ENCODE measurements at places on chromosomes 12 and 14.
A peak's percentile ranks its signal among the peaks of the same experiment; 100 is the strongest.

GRCh38 chr12:26678697-26679660 lies 154.0 kb downstream of the ITPR2 start:
- DNase-seq, result no peak

DNA sequence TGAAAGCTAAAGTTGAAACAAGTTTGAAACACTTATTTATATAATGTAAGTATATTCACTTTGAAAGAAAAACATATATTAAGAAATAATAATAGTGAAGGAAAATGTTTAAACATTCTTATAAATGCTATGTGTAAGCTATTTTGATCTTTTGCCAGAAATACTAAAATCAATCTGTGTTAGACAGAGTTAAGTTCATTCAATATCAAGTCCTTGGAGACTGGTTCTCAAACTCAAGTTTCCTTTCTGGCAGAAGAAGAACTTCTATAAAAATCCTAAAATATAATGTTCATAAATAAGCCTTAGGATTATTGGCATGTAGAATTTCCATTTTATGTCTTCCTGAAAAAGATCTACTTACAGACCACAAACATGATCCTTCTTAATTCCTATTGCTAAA lies 45.3 kb downstream of the TAOK3 start:
- DNase-seq, result no peak

DNA sequence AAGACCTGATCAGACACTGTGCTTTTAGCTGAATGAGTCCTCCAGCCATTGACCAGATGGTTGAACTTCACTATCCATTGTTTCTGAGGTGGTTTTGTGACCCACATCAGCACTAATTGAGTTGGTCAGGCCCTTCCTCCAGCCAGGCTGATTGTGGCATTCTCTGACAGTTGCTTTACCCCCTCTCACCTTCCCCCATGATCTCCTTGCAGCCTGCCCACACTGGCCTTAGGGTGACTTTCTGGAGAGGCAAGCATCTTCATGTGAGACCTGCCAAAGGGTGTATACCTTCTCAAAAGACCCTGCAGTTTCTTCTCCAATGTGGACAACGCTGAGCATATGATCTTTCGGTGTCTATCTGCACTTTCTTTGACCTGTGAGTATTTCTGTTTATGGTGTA lies 83.9 kb downstream of the GPATCH2L start:
- DNase-seq, result no peak

GRCh38 chr12:80277732-80278131 lies 166.3 kb upstream of the PTPRQ start:
- no peak for DNase-seq

DNA sequence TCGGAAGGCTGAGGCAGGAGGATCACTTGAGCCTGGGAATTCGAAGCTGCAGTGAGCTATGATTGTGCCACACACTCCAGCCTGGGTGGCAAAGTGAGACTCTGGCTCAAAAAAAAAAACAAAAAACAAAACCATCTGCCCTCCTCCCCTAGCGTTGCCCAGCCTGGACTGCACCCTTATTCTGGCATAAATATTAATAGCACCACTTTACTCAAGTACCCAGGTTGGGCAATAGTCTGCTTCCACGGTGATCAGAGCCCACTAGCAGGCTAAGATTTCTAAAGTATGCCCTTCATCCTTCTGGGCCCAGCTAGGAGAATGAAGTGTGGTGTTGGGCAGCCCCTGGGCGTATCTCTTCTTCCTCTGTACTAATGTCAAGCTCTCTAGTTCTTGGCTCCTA lies 33.3 kb downstream of the KCTD10 start:
- DNase-seq, result no peak

GRCh38 chr14:100981809-100982208 lies 78.3 kb upstream of the RTL1 start:
- no peak for DNase-seq

GRCh38 chr12:132558042-132558856 lies 52.1 kb downstream of the LRCOL1 start:
- DNase-seq, result peak; percentile 6

DNA sequence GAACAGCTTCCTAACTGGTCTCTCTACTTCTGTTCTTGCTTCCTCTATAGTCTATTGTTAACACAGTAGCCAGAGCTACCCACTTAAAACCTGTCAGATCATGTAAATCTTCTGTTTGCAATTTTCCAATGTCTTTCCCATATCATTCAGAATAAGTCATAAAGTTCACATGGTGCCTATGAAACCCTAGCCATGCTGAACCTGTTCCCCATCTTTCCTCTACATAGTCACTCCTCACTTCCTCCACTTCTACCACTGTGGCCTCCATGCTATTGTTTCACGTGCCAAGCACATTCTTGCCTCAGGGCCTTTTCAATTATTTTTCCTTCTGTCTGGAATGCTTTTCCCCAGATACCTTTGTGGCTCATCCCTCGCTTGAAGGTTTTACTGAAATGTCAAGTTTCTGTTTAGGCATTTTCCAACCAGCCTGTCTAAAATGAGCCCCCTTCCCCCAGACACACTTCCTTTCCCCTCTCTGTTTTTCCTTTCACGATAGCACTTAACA lies 132.1 kb downstream of the DYRK2 start:
- no peak for DNase-seq

GRCh38 chr12:64701283-64701682 lies 57.9 kb downstream of the GNS start:
- DNase-seq, result no peak

- DNase-seq, result peak; percentile 88
Observed at GRCh38 chr12:111599453-111600204, 514 bp upstream of the ATXN2 start.

DNA sequence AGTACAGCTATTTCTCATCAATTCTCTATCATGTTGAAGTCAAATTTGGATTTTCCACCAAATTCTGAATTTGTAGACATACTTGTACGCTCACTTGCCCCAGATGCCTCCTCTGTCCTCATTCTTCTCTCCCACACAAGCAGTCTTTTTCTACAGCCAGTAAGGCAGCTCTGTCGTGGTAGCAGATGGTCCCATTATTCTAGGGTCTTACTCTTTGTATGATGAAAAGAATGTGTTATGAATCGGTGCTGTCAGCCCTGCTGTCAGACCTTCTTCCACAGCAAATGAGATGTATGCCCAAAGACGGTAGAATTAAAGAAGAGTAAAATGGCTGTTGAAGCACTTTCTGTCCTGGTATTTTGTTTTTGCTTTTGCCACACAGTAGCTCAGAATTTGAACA lies 17.2 kb upstream of the PAPLN start:
- no peak for DNase-seq

GRCh38 chr12:121806546-121807423 lies 3.0 kb downstream of the SETD1B start:
- DNase-seq, result no peak

- DNase-seq, result no peak
Observed at GRCh38 chr12:48960834-48961233, 3.5 kb upstream of the ARF3 start.

GRCh38 chr14:71523630-71524319 lies 408.5 kb upstream of the RGS6 start:
- DNase-seq, result no peak

GRCh38 chr14:74415115-74415437 lies 10.9 kb downstream of the SYNDIG1L start:
- DNase-seq, result no peak

- no peak for DNase-seq
Observed at GRCh38 chr14:42869681-42870080, 1263.0 kb downstream of the LRFN5 start.

- DNase-seq, result no peak
Observed at GRCh38 chr12:131836714-131837397, 8.7 kb downstream of the MMP17 start.

- DNase-seq, result no peak
Observed at GRCh38 chr14:71163050-71163841, 256.0 kb downstream of the PCNX1 start.

DNA sequence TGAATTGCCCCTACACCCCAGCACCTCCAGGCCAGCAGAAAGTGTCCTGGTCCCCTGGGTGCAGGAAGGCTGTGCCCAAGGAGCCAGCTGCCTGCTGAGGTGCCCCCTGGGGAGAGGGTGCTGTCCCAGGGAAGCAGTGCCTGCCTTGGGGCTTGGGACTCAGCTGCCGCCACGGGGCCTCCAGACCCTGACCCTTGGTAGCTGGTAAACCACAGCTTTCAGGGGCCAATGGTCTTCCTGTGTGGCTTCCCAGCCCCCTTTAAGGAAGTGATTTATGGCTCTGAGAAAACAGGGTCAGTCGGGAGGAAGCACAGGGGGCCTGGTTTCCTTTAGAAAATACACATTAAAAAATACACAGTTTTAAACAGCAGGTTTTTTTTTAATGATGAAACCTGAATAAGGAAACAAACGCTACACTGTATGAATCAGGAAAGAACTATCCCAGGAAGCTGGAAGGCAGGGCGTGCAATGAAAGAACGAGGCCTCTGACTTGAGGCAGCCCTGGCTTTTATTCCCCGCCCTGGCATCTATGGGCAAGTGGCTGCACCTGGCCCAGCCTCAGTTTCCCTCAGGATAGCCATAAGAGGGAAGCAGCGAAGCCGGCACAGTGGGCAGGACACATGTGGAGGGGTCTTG lies 40.6 kb upstream of the EML1 start:
- no peak for DNase-seq

DNA sequence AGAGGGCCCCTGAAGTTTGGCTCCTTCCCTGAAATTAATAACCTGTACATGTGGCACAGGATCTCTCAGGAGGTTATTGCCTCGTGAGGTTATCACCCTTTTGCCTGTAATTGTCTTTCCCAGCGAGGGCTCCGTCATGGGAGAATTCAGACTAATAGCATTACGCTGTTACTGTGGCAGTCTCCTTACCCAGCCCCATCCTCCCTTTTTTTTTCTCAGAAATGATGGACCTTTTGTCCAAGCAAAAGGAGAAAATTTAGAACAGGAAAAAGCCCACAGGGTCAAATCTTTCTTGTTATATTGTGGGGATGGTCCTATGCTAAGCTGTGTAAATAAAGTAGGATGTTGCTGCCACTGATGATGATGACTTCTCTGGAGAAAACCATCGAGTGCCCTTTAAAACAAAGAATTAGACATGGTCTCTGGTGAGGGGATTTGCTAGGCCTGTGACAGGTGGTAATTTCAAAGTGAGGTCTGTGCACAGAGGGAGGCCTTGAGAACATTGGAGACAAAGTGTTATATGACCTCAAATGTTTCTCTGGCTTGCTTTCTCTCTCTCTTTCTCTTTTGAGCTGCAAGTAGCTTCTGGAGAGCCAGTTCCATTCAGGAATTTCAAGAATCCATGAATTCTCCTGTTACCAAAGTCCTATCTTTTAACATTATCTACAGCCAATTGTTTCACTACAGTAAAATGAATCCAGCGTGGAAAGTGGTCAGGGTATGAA lies 357.2 kb downstream of the BMP4 start:
- no peak for DNase-seq

DNA sequence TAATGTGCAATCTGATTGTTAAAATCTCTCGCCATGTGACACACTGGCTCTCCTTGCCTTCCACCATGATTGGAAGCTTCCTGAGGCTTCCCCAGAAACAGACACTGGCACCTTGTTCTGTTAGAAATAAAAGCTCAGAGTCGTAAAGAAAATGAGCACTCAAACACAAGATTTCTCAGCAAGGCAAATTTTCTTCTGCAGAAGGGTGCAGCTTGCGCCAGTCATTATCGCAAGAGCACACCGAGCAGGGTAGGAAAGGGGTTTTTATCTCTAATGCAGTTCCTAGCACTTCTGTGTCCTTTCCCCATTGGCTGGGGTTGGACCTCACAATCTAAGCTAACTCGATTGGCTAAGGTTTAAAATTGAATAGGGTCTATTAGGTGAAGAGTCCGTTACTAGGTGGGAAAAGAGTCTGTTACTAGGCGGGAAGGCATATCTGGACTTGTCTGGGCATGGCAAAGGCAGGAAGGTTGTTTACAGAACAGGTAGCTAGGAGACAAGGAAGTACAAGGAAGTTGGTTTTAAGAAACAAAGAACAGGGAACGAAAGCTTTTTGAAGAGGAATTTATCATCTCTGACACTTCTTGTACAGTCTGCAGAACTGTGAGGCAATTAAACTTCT lies 62.6 kb upstream of the BICD1 start:
- no peak for DNase-seq

DNA sequence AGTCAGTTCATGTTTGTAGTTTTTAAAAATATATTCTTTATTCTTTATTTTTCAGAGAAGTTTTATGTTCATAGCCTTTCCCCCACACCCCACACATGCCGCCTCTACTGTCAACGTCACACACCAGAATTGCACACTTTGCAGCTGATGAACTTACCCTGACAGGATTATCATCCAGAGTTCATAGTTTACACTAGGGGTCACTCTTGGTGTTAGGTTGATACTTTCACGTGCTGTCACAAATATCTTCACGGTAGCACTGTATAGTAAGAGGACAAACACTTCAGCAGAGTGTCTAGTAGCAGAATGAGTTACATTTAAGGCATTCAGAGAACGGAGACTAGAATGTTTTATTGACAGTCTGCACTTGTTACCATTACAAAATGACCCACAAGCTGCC lies 5.1 kb downstream of the DPPA3 start:
- DNase-seq, result no peak

- DNase-seq, result no peak
Observed at GRCh38 chr12:20572451-20572850, 122.7 kb upstream of the SLCO1C1 start.

- DNase-seq, result no peak
Observed at GRCh38 chr14:69921052-69921451, 41.8 kb downstream of the SMOC1 start.

GRCh38 chr12:86724716-86725115 lies 468.5 kb upstream of the MGAT4C start:
- DNase-seq, result no peak

DNA sequence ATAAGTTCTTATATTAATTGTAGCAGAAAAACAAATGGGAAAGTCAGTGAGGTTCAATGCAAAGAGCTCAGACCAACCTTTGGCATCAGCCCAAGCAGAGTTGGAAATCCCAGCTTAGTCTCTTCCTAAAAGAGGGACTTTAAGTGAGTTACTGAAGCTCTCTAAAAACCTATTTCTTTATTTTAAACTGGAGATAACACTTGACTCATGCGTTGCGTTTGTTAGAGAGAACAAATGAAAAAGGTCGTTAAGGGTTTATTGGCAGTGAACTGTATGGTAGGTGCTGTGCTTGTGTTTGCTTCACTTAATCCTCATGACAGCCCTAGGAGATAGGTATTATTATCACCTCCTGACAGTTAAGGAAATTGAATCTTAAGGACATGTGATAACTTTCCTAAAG lies 396.5 kb downstream of the RAD51B start:
- no peak for DNase-seq

GRCh38 chr14:90487031-90487430 lies 90.2 kb downstream of the CALM1 start:
- DNase-seq, result no peak

GRCh38 chr14:26398616-26399015 lies 199.2 kb downstream of the NOVA1 start:
- no peak for DNase-seq

GRCh38 chr12:110084314-110085015 lies 36.1 kb upstream of the C12orf76 start:
- DNase-seq, result no peak

DNA sequence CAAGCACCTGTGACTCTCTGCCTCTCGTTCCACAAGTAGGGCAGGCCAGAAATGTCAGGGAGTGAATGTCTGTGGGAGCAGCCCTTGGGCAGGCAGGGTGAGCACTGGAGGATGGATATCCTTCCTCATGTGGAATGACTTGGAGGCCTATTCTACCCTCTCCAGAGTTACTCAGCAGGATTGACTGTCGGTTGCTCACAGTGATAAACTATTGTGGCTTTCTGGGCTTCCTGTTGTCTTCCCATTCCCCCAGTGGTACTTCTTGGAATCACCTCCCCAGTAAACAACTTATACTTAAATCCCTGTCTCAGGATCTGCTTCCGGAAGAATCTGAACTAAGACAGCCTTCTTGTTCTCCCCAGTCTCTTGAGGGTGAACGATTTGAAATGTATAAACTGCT lies 79.6 kb upstream of the MANSC4 start:
- DNase-seq, result no peak

All from CD4-positive, alpha-beta T cell treated with Interleukin-6 for 4 hours (primary cell).